Hair follicular keratinocyte (primary cell): ENCODE measurements at places on chromosomes 11 and 22. TPM values are rescaled to one million over a fixed set of nuclear protein-coding genes. Genes with fewer than 3 reads are reported as not detected.

POLD3 gene
- 8.4 and 15.1 TPM in 2 replicates for total RNA-seq

OR9G4 gene
- total RNA-seq = not detected in 2 replicates

OR5M3 gene
- total RNA-seq = not detected in 2 replicates

NELL1 gene
- total RNA-seq = not detected in 2 replicates

LMNTD2 gene
- 0.23 and 3.0 TPM in 2 replicates for total RNA-seq
